ENCODE measurements at places on chromosomes 7 and 10. TPM values are rescaled to one million over a fixed set of nuclear protein-coding genes. Genes with fewer than 3 reads are reported as not detected.

GRCh38 chr7:22566592-22566991 is 66.6 kb upstream of the STEAP1B start:
- DNase-seq = no peak

USP6NL gene
- total RNA-seq = 7.8 TPM

OR2A12 gene
- total RNA-seq = not detected

DNA sequence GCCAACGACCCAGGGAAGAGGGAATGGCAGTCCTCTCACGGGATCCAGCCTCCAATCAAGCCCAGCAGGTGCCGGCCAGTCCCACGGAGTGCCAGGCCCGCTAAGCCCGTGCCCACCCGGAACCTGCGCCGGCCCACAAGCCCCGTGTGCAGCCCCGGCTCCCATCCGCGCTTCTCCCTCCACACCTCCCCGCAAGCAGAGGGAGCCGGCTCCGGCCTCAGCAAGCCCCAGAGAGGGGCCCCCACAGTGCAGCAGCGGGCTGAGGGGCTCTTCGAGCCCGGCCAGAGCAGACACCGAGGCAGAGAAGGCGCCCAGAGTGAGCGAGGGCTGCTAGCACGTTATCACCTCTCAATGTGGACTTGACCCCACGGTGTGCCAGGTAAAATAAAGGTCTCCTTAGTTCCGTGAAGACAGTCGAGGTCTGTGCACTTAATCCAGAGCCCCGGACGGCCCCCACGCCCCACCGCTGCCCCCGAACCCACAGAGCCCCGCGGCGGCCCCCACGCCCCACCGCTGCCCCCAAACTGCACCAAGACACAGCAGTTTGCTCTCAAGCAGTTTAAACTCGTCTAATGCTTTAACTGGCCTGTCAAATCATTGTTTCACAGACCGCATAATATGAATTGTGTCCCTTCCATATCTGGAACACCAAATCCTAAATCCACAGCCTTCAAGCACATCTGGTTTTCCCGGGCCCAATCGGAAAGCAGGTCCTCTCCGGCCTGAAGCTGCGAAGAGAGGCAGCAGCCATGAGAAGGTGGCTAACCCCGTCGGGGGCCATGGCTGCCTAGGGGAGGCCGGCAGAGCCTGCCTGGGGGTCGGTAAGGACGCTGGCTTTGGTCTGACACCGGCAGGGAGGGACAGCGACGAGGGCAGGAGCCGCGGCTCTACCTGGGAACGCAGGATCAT is 307.8 kb downstream of the PTPRN2 start:
- no peak for DNase-seq

GRCh38 chr7:128454808-128455542 is 703 bp upstream of the HILPDA start:
- no peak for DNase-seq

DNA sequence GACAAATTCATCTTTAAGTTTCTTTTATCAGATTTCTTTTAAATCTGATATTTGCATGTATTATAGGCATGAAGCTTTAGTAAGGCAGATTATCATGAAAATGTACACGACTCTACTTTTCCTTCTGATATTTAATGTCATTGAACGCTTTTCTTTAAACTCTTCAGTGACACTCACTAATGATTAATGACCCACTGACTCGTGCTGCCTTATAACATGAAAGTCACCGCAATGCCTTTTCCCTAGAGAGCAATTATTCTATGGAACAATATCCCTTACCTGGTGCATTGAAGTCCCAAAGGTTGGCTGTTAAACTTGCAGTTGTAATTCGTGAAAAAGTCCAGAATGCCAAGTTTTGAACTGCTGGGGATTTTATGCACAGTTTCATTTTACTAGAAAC is 33.4 kb upstream of the HGF start:
- no peak for DNase-seq

DNA sequence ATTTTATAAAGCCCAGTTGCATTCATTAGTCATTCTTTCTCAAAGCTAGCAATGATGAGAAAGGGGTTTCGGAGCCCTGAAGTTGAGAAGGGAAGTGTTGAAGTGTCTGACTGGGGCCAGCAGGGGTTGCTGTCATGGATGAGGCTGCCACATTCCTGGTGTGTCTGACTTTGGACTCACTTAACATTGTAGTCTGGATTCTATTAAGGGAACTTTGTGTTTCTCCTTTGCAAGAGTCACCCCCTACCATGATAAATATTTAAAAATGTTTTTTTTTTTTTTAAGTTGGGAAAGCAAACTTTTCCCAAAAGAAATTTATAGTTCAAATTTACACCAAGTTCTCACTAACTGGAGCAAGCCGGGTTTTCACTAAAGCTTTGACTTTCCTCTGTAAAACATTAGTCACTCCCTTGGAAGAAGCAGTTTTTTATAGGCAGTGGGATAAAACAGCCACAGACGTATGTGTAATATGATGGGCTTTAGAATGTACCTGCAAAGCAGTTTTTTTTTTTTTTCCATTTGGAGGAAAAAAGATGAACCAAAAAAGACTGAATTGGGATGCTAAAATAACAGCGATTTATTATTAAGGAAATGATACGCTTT is 243.6 kb downstream of the TWIST1 start:
- DNase-seq = no peak

GRCh38 chr7:7706101-7706511 is 12.3 kb downstream of the RPA3 start:
- DNase-seq = no peak

MUC12 gene
- not detected for total RNA-seq
